Renal pelvis (tissue), 12 donors: ENCODE measurements at places on chromosomes 7 and 10. TPM values are rescaled to one million over a fixed set of nuclear protein-coding genes. Genes with fewer than 3 reads are reported as not detected.

DNA sequence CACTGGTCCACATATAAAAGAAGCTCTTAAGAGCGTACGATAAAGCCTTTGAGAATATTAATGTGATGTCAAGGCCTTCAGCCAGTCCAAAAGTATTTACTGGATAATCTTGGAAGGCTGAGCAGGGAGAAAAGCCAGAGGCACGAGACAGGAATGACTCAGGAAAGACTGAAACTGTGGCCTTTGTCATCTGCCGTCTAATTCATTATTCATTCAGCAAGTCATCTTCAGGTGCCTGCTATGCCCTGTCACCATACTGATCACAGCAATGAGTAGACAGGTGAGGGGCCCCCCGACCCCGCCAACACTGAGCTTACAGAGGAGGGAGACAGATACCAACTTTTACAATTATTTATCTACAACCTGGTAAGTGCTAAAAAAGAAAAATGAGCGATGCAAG, 78.9 kb downstream of the VOPP1 start:
- no peak for DNase-seq

DNA sequence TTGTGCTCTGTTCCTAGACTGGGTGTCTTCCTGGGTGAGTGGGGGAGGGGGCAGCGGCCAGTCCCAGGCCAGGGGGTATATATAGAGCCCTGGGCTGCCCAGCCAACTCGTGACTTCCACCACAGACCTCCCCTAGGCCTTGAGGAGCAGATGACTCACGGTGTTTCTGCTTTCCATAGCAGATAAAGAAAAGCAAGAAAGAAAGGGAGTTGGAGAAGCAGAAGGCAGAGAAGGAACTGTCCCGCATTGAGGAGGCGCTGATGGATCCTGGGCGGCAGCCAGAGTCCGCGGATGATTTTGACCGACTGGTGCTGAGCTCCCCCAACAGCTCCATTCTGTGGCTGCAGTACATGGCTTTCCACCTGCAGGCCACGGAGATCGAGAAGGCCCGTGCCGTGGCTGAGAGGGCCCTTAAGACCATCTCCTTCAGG, 10.1 kb downstream of the CALHM2 start:
- no peak for DNase-seq

The PRKAR2B gene
- 38.0 TPM for polyA plus RNA-seq

DNA sequence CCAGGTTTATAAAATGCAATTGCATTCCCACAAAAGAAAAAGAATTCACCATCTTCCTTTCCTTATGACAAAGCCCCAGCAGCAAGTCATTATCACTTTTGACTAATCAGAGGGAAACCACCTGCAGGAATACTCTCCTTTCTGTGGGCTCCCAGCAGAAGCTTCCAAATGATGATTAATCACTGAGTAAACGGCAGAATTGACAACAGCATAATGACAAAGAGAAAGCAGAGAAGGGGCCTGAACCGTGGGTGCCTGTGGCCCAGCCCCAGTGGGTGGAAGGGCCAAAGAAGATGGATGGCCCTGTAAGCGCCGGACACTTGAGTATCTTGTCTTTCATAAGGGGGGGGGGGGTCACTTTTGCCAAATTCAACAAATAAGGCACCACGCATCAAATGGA, 152.4 kb upstream of the NRBF2 start:
- no peak for DNase-seq

DNA sequence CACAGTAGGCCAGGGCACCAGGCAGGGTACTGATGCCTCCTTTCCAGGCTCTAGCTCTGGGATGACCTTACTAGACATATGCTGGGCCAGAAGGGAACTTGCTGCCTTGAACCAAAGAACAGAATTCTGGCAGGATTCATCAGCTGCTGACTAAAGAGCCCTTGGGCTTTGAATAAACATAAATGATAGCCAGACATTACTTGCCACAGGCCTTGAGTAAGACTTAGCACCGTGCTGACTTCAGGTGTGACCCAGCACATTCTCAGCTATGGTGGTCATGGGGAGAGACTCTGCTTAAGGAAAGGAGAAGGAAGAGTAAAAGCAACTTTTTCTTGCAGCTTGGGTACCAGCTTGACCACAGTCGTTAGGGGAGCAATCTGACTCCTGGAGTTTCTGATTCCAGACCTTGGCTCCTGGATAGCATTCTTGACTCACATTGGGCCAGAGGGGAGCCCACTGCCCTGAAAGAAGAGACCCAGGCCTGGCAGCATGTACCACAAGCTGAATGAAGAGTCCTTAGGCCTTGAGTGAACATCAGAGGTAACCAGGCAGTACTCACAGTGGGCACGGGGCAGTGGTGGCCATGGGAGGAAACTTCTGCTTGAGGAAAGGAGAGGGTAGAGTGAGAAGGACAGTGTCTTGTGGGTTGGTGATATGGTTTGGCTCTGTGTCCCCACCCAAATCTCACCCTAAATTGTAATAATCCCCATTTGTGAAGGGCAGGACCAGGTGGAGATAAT, 926.1 kb upstream of the SORCS1 start:
- DNase-seq, result no peak

GRCh38 chr10:28300027-28300426, 2.8 kb downstream of the MPP7 start:
- DNase-seq, result no peak

The LRRC61 gene
- 30.3 TPM for polyA plus RNA-seq

- DNase-seq, result no peak
Observed at GRCh38 chr7:159154243-159154642, 9.6 kb upstream of the VIPR2 start.

GRCh38 chr7:159177284-159177953, 32.8 kb upstream of the VIPR2 start:
- no peak for DNase-seq

The NODAL gene
- 0.44 TPM for polyA plus RNA-seq

- DNase-seq, result peak; percentile 20
Observed at GRCh38 chr7:5349437-5350173, 66.9 kb downstream of the SLC29A4 start.

DNA sequence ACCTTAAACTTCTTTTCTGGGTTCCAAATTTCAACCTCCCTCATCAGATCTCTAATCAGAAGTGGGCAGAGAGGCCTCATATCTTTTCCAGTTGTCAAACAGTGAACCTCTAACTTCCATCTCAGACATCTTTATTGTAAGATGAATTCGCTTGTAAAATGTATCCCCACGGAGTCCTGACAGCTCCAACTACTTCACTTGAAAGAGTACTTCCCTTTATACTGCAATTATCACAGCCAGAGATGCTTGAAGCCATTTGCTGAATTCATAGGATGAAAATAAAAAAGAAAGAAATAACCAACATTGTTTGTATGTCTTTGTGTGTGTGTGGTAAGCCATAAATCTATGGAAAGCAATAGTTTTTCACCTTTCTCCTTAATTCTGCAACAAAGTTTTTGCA, 175.2 kb downstream of the GRM3 start:
- no peak for DNase-seq

The NPSR1 gene
- 0.06 TPM for polyA plus RNA-seq

DNA sequence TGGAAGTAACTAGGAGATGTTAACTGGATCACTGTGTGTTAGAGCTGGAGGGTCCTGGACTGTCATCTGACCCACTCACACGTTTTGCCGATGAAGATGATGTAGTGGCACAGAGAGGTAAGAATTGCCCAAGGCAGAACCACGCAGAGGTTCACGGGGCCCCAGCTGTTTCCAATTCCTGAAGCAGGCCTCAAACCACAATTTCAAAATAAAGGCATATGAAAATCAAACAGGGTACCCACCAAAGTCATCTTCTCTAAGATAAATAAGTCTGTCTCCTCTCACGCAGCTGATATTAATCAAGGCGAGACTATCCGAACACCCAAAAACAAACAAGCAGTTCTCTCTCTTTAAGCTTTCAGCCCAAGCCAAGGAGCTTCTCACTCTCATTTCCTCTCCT, 113.3 kb upstream of the JCAD start:
- no peak for DNase-seq

The SLC18A3 gene
- not detected for polyA plus RNA-seq
